ENCODE measurements at places on chromosomes 3 and 15. TPM values are rescaled to one million over a fixed set of nuclear protein-coding genes. Genes with fewer than 3 reads are reported as not detected.
A peak's percentile ranks its signal among the peaks of the same experiment; 100 is the strongest.

The MYH15 gene
- total RNA-seq: 0.15 TPM

The USP3 gene
- total RNA-seq: 52.5 TPM

The ASB14 gene
- total RNA-seq: not detected

DNA sequence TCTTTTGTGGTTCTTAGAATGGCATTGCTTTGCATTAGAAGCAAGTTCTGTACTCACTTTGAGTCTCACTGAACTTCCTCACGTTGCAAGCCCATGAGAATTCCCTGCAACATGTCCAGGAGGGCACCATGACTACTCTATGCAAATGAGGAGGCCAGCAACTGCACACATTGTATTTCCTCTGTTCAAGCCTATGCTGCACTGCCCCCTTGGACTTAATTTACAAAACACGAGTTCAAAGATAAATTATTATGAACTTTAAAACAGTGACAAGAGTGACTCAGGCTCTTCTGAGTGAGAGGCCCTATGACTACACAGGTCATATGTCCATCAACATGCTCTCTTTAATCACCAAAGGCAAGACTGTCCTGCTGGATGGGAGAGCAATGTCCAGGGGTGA is 484.2 kb upstream of the ATP11B start:
- DNase-seq: no peak

DNA sequence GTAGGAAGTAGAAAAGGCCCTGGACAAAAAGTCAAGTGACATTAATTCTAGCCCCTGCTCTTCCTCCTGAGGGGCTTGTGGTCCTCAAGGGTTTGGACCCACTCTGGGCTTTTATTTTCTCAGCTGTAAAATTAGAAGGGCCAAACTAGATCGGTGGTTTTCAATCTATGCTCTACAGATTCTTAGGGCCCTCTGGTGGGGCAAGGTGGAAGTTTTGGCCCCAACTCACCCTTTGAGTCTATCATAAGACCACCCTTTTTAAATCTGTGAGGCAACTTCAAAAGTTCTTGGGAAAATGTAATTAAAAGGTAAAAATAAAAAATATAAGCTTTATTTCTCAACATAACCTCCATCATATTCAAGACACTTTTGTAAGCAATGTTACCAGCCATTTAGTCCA is 25.6 kb upstream of the CFAP161 start:
- peak; percentile 64 for DNase-seq

DNA sequence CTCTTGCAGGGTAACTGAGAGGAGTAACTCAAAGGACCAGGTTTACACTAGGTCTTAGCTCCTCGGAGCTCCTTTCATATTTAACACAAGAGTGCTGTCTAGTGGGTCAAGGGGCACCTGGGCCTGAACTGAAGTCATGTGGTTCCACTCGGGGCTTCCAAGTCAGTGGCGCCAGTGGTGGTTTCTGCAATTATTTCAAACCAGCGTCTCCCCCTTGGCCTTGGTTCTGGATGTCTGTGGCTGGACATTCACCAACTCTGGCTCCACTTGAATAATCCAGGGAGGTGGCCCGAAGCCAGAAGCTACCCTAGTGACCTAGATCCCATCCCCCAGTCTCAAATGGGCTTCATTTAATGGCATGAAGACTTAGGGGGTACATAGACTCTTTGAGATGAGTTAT is 144.3 kb upstream of the ADAMTS9 start:
- DNase-seq: no peak

DNA sequence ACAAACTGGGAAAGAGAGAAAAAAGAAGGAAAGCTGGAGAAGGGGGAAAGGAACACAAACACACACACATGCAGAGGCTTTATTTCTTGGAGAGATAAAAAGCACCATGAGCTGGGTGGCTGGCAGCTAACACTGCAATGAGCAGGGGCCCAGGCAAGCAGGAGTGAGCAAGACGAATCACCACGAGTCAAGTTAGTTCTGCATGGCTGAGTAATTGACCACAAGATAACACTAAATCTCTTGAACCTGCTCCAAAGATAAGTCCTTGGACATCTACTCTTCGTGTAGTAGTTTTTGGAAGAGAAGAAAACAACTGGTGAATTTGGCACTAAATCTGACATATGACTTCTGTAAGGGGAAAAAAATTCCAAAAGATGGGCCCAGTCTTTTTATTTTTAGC is 100.9 kb downstream of the MYO5A start:
- no peak for DNase-seq

GRCh38 chr3:66948041-66948440 is 50.1 kb upstream of the KBTBD8 start:
- no peak for DNase-seq

GRCh38 chr3:123036352-123037014 is 8.9 kb upstream of the SEMA5B start:
- no peak for DNase-seq

- DNase-seq: no peak
Measured at GRCh38 chr3:118001380-118001779, 1033.3 kb downstream of the IGSF11 start.

- DNase-seq: no peak
Measured at GRCh38 chr3:116872688-116873087, 163.1 kb downstream of the TUSC7 start.

DNA sequence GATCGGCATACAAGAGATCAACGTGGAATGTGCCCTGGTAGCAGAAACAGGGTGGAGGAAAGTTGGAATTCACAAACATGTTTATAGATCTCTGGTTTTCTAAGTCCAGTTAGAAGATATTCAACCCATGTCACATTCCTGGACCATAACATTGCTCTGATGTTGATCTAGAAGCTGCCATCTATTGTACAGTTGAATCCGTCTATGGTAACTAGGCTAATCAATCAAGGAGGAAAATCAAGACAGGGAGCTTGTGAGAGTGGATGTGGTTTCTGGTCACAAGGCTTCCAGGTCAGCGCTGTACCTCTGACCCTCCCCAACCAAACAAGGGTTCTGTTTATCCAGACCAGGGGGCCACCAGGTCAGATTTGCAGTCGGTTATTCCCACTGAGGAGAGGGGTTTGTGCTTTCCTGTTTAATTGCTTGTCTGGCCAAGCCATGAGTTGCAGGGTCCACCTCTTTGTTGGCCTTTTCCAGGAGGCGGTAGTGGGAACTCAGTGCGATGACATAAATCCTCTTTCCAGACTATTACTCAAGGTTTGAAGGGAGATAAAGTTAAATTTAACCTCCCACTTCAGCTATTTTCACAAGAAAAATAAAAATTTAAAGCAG is 130.3 kb downstream of the SLCO3A1 start:
- no peak for DNase-seq

- peak; percentile 83 for DNase-seq
Measured at GRCh38 chr15:57138349-57138788, 219.9 kb downstream of the TCF12 start.

GRCh38 chr15:85071504-85071903 is 89.8 kb downstream of the PDE8A start:
- no peak for DNase-seq

- DNase-seq: no peak
Measured at GRCh38 chr3:128902426-128902825, 23.0 kb downstream of the ACAD9 start.

Measured in endodermal cell (in vitro differentiated cells).